ENCODE measurements at places on chromosomes 1 and 21.

GRCh38 chr1:18802231-18802630 lies 57.2 kb downstream of the TAS1R2 start:
- DNase-seq = no peak

DNA sequence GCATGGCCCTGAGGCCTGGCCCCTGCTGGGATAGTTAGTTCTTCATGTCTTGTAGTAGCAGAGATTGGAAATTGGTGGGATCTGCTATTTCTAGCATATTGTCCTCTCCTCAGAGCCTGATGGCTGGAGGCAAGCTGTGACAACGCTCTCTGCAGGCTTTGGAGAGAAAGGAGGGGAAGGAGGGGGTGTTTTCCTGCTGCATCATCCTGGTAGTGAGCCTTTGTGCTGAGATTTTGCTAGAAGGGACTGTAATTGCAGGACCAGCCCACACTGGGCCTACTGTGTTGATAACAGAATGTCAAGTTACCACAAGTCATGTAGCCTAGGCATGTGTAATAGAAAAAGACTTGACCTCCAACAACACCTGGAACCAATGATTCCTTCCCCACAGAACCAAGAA lies 351.0 kb downstream of the SIPA1L2 start:
- no peak for DNase-seq

DNA sequence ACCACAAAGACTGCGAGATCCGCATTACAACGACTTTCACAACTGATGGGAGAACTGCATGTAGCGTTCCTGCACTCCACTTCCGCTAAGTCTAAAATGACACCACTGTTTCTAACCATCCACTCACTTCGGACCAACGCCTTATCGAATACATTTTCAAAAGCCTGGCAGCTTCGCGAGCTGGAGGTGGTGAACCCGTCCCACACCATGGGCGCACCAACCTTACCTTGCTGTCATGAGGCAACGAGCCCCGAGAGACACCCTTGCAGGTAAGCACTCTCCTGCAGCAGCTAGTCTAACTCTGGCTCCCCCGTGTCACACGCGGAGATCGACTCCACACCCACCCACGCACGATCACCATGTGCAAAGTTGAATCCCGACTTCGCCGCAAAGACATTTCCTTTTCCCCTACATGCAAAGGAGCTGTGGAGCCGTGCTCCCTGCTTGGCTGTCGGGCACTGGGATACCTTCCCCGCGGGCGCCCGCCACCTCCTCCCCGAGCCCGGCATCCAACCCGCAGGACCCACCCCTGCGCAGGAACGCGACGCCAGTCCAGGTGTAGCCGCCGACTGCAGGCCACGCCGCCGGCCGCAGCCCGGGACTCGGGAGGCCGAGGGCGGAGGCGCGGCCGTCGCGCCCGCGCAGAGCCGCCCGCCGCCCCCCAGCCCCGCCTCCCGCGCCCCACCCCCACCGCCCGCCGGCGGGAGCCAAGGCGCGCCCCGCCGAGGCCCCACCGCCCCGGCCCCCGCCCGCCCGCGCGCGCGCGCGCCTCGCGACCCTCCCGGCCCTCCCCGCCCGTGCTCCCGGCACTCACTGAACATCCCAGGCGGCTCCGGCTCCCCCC lies 629 bp downstream of the TAF5L start:
- DNase-seq = peak; percentile 45

DNA sequence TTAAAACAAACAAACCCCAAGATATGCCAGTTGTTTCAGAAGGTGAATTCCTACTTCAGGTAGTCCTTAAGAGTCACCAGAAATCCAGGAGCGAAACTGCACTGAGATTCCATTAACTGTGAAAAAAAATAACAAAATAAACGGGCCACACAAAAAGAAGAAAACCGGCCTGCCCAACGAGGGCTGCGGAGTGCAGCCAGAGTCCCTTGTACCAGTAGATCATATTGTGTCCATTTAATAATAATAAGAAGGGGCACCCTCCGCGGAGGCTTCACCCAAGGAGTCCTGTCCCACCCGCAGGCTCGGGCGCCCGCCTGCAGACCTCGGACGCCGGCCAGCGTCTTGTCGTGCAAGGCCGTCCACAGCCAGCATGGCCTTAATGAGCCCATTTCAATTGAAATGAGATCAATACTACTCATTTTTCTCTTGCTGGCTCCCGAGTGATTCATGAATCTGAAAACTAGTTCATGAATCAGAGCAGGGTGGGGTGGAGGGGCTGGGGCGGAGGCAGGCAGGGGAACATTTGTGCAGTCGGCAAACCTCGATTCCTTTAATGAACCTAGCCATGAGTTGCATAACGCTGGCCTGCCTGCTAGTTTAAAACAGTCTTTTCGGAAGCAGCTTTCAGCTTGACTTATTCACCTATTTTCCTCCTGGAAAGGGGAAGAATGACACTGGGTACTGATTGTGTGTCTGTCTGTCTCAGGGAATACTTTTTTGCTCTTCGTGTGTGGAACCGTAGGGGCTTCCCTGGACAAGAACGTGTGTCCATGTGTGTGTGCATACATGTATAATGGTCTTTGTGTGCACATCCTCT lies 113.1 kb upstream of the IRF2BP2 start:
- DNase-seq = no peak

GRCh38 chr1:156908541-156908940 lies 11.9 kb upstream of the LRRC71 start:
- DNase-seq = no peak

DNA sequence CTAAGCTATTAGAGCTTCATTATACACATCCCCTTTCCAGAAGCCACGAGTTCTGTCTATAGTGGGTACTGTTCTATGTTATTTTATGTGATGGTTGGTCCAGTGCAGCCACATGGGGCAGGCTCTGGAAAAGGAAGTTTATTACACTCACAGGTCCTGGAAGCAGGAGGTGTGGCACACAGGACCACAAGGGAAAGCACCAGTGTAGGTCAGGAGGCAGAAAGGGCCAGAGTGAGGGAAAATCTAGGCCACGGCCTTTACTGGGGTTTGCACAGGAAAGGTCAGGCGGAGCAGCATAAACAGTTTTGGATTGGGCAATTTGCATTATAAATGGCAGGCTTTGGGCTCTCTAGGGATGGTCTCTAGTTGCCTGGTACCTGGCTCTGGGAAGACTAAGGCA lies 21.8 kb upstream of the CNIH3 start:
- DNase-seq = no peak

- no peak for DNase-seq
These were observed 19.0 kb upstream of the RGS2 start for GRCh38 chr1:192789871-192790270.

DNA sequence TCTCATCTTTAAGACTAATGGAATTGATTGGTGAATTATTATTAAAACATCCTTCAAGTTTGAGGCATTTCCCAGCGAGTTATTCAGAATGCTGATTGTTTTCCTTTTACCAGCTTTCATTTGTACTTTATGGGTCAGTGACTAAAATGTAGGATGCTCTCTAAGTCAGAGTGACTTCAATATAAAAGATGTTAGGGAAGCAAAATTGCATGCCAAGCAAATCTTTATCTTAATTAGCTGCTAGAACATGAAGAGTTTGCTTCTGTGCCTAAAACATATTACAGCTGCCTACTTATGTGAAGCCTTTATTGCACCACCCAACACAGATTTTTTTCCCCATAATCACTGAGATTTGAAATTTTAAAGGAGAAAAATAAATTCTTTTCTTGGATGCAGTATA lies 79.8 kb upstream of the CYYR1 start:
- DNase-seq = no peak

- DNase-seq = no peak
These were observed 7.6 kb downstream of the DNTTIP2 start for GRCh38 chr1:93871366-93871765.

- no peak for DNase-seq
These were observed 32.4 kb downstream of the SLC19A1 start for GRCh38 chr21:45509566-45510465.

GRCh38 chr1:166947398-166948043 lies 27.8 kb downstream of the ILDR2 start:
- peak; percentile 6 for DNase-seq

- no peak for DNase-seq
These were observed 17.2 kb upstream of the SLAMF6 start for GRCh38 chr1:160539990-160540858.

DNA sequence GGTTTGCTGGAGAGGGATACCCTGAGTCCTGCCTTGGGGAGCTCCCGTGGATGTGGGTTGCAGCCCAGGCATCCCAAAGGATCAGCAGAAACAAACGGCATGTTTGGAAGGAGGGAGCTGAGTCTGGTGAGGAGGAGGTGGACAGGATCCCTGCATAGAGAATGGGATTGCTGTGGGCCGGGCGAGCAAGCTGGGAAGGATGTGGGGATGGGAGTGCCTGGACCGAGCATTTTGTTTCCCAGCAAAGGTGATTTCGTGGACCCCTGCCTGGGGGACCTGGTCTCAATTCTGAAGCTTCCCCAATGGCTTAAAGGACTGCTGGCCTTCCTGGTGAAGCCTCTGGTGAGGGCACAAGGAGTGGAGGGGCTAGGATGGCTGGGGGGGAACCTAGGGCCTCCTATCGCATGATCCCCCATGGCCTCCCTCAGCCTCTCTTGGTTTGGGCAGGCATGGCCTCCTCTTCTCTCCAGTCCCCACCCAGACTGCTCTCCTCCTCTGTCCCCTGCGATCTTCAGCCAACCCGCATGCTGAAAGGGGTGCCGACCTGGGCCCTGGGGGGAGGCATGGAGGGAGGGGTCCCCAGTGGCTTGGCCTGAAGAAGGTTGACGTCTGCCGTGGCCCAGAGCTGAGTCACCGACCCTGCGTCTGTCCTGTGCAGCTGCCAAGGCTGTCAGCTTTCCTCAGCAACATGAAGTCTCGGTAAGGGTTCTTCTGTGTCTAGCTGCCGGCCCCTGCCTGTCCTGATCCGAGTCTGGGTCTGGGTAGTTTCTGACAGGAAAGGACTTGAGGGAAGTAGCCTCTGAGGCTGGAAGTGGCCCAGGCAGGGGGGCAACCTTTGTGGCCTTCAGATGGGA lies 16.3 kb downstream of the FAAH start:
- DNase-seq = no peak

DNA sequence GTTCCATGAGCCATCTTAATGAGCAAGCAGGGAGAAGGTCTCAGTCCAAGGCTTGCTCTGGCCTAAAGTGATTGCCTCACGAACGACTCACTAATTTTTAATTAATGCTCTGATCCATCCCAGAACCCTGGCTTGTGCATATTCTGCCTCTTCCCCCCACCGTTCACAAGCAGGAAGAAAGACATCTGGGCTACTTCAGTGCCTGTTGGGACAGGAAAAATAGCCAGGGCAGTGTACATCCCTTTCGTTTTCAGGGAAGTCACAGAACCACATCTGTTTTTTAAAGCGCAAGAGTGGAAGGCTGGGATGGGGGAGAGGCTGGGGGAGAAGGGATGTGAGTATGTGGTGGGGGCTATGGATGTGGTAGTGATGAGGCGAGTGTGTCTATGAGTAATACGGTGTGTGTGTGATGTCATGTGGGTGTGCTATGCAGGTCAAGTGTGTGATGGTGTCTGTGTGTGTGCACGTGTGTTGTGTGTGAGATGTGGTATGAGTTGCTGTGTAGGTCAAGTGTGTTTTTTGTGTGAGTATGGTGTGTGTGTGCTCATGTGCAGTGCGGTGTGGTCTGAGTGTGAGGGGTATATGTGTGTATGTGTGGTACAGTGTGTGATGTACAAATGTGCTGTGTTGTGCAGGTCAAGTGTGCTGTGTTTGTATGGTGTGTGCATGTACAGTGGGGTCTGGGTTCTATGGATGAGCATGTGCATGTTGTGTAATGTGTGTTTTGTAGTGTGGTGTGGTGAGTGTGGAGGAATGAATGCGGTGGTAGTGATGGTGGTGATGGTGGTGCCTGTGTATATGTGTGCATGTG lies 64.9 kb upstream of the SYT6 start:
- no peak for DNase-seq

DNA sequence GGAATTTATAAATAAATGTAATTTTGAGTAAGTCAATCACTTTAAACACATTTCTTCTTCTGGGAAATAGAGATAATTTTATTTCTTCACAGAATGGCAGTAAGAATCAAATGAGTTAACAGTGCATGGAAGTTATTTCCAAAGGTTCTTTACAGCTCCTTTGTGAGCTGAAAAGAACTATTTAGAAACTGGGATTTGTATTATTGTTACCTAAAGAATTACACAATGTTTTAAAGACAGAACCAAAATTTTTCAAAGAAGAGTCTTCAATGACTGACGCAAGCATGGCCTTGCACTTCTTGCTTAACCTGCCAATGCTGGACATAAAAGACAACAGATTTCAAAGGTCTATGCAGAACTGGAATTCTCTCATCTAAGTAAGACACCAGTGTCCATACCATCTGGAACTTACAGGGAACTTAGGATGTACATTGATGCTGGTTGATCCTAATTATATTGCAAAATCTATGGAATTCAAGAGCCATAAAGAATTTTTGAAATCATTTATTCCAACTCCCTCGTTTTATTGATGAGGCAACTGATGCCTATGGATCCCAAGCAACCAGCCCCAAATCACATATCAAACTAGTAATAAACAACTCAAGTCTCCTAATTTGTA lies 2.7 kb downstream of the COLGALT2 start:
- no peak for DNase-seq

GRCh38 chr1:234503193-234504050 lies 24.4 kb upstream of the TARBP1 start:
- DNase-seq = no peak

- DNase-seq = no peak
These were observed 124.2 kb downstream of the CACNA1E start for GRCh38 chr1:181607524-181607923.

- DNase-seq = no peak
These were observed 298.7 kb upstream of the USP25 start for GRCh38 chr21:15431053-15431452.

- no peak for DNase-seq
These were observed 680.6 kb downstream of the TTLL7 start for GRCh38 chr1:83318366-83318765.

DNA sequence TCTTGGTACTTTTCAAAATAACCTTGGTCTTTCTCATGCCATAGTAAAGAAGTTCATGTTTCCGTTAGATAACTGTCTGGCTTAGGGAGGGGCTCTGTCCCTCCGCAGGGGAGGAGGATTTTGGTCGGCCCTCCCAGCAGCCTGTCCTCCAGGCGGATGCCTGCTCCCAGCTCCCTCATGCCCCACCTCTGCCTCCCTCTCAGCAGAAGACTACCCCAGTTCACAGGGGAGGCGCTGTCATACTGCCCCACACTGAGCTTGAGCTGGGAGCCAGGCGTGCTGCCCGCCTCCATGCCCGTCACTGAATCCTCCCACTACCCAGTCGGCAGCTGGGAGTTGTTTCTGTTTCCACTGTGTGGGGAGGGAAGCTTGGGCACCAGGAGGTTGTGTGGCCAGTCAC lies 127.3 kb downstream of the CAMTA1 start:
- no peak for DNase-seq

GRCh38 chr1:32100359-32100758 lies 7.5 kb upstream of the KPNA6 start:
- DNase-seq = no peak

DNA sequence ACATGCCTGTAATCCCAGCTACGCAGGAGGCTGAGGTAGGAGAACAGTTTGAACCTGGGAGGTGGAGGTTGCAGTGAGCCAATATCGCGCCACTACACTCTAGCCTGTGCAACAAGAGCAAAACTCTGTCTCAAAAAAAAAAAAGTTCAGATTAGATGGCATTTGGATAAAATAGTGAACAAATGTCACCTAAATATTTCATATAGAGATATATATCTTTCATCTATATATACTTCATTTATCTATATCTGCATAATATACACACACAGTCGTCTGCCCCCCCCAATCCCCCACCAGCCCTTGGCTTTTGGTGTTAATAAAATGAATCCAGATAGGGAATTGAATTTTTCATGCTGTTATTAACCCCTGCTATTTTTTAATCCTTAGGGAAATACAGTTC lies 5.0 kb downstream of the PPP1R15B start:
- DNase-seq = no peak

- DNase-seq = no peak
These were observed 13.2 kb downstream of the ZMYND12 start for GRCh38 chr1:42442662-42443061.

GRCh38 chr1:178266619-178267066 lies 172.7 kb downstream of the RASAL2 start:
- no peak for DNase-seq

All from NCI-H1930 (cell line).